Memory B cell (primary cell): ENCODE measurements at places on chromosomes 1 and 21.

DNA sequence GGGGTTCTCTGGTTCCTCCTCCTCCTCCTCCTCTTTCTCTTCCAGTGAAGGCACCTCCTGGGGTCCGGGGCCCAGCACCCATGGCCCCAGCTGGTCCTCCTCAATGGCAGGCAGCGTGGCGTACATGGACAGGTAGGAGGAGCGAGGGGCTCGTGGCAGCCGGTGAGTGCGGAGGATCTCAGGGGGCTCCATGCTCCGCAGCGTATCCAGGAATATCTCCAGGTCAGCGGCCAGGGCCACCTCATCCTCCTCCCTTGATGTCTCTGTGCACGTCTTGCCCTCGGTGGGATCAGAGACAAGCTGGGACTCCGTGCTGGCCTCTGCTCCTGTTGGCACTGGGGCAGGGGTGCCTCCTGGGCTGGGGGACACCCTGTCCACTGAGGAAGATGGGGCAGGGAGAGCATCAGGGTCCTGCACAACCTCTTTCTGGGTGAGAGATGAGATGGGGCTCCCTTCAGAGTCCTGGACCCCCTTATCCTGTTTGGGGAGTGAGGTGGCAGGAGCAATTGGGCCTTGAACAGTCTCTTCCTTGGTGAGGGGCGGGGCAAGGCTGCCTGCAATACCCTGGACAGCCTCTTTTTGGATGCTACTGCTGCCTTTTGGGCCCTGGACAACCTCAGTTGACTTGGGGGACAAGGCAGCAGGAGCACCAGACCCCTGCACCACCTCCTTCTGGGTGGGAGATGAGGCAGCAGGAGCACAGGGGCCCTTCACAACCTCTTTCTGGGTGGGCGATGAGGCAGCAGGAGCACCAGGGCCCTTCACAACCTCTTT, 9.6 kb downstream of the CRYBG2 start:
- no peak for DNase-seq

DNA sequence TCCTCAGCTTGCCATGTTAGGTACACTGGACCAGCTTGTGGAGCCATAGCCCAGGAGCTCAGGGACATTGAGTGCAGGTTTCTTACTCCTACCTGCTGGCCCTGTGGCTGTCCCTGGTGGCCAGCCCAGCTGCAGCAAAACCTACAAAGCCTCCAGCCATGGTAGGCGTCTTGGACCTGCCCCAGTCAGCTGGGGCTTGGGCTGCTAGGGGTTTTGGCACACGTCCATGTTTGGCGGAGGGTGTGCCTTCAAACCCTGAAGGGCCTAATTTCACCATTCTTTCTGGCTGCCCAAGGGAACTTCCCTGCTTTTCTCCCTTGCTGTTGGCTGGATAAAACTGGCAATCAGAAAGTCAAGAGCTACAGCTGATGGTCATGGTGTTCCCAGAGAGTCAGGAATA, 25.4 kb downstream of the HMGCS2 start:
- DNase-seq, result no peak

DNA sequence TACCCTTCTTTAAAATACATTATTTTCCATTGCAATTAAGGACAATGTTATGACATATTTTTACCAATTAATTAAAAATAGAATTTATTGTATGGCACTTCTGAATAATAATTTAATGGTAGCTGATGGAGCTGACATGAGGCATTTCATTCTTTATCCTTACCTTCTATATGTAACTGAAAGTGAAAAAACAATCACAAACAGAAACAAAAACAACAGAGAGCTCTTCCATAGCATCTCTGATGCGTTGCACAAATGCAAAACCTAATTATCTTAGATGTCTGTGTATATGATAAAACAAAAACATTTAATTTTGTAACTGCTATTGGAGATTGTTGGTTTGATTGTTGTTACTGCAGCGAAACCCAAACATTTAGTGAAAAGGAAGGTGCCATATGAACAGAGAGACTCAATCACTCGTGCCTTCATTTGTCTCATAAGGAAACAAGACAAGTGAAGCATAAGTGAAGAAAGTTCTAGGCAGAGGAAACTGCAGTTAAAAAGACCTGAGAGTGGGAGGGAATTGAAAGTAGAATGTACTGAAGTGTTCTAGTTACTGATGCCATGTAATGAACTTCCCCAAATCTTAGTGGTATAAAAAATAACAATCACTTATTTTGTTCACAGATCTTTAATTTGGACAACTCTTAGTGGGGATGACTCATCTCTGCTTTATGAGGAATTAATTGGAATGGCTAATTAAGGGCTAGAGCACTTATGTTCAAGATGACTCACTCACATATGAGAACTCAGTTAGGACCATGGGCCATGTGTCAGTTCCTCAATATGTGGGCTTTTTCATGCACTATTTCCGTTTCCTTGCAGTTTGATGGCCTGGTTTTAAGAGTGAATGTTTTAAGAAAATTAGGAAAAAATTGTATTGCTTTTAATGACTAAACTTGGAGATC, 245.0 kb upstream of the OLFM3 start:
- no peak for DNase-seq

- no peak for DNase-seq
Observed at GRCh38 chr1:230681599-230681998, 32.3 kb downstream of the AGT start.

- no peak for DNase-seq
Observed at GRCh38 chr1:212109728-212110127, 74.2 kb downstream of the DTL start.

DNA sequence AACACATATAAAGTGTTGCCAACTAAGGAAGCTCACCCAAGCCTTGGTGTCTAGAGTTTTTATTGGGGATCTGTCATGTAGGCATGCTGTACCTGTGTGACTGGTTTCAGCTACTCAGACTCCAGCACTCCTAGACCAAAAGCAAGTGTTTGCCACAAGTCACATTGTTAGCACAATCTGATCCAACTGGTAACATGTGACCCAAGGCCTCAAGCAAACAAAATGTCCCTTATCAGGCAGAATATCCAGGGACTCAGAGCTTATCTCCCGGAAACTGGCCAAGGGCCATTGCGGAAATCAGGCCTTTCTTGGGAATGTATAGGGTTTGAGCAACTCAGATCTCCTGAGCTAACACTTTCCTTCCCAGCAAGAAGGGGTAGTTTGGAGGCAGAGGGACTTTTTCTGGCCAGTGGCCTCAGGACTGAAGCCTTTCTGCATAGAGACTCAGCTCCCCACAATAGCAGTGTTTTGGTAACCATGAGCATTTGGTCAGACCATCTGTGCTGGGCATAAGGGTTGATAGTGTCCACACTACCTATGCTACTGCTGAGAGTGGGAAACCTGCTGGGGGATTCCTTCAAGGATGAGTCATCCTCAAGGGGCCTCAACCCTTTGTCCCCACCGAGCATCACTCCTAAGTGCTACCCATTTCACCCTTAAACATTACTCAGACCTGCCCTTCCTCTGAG, 29.6 kb downstream of the NHLH2 start:
- no peak for DNase-seq

DNA sequence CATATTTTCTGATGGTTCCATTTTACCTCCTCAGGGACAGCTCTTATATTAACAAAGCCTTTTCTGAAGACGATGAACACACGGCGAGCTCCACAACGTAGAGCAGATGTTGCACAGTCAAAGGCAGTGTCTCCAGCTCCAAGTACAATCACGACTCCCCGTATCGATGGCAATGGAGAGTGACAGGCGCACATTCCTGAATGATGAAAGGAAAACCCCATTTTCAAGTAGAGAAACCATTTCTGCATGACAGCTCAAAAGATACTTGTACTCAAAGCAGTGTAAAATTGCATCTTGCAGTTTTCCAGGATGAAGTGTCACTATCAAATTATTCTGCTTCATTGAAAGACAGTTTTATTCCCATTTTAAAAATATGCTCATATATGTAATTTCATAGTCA, 327.6 kb downstream of the DPYD start:
- DNase-seq, result no peak

DNA sequence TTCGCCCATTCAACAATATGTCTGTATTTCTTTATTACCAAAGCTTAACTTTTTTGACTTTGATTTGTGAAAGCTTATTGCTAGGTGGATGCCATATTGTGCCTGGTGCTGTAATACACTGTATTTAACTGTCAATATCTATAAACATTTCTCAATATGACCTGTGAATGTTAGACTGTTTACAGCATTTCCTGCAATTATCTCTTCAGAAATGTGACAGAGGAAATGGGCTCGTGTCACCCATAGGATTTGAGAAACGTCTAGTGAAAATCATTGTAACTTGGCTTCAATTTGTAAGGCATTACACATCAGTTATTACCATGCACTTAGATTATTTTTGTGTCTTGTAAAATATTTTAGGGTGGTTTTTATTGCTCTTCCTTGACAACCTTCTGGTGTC, 237.8 kb upstream of the ADGRL2 start:
- no peak for DNase-seq

- no peak for DNase-seq
Observed at GRCh38 chr1:201692555-201693394, 136.2 kb upstream of the IPO9 start.

DNA sequence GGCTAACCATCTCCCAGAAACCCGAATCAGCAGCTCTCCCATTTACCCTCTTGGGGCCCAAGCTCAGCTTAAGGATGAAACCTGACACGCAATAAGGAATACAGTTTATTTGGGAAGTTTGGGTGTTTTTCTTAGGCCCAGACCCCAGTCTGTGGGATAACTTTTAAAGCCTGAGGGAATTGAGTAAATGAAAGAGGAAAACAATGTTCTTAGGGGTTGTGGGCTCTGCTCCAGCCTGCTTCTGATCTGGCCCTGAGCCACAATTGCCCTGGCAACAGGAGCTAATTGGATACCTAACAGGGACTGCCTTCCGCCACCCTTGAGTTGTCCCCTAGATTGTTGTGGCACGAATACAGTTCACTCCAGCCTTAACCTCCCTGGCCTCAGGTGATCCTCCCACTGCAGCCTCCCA, 20.1 kb downstream of the DYRK3 start:
- DNase-seq, result no peak

GRCh38 chr1:155833665-155834295, 23.2 kb downstream of the GON4L start:
- DNase-seq, result no peak

DNA sequence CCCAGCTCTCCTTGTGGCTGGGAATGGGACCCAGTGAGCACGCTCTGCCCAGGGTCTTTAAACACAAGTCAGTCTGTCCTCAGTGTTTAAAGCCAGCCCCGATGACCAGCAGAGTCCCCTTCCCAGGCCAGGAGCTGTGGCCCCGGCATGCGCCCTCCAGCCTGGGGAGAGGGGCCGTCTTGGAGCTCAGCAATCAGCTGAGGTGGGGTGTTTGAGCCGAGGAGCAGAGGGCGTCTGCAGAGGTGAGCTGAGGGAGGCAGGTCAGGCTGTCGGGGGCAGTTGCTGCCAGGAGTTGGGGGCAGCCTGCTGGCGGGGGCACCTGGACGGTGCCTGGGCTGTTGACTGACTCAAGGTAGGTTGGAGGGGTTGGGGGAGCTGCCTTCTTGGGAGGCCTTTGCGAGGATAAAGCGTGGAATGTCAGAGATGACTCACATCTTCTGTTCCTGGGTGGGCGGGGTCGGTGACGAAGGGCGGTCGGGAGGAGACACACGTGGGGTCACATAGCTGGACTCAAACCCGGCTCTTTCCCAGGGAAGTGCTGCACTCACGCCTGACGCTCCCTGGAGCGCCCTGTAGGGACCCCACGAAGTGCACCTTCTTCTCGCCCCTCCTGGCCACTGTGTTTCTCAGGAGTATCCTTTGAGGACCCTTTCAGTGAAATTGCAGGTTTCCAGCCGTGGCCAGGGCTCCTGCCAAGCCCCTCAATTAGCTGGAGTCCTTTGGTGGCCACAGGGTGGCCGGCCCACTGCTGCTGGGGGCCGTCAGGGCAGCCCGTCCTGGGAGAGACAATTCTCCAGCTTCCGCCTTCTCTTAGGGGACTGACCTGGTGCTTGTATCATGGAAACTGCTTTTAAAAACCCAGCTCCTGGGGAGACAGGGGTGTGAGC, 86.2 kb downstream of the SIK1 start:
- no peak for DNase-seq

- DNase-seq, result no peak
Observed at GRCh38 chr1:107609808-107610207, 355.2 kb downstream of the VAV3 start.

DNA sequence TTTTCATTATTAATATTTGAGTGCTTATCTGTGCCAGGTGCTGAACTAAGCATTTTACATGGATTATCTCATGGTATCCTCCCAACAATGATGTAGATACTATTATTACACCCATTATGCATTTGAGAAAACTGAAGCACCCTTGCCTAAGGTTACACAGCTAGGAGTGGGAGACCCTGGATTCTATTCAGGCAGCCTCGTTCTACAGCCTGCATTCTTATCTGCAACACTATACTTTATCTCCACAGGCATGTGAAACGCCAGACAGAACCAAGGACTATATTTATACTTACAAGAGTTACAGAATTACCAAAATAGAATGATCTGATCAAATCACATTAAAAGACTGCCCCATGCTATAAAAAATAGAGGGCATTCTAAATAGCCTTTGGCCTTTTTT, 22.4 kb downstream of the LPAR3 start:
- no peak for DNase-seq

- no peak for DNase-seq
Observed at GRCh38 chr1:35047188-35047858, 15.6 kb upstream of the ZMYM6 start.

DNA sequence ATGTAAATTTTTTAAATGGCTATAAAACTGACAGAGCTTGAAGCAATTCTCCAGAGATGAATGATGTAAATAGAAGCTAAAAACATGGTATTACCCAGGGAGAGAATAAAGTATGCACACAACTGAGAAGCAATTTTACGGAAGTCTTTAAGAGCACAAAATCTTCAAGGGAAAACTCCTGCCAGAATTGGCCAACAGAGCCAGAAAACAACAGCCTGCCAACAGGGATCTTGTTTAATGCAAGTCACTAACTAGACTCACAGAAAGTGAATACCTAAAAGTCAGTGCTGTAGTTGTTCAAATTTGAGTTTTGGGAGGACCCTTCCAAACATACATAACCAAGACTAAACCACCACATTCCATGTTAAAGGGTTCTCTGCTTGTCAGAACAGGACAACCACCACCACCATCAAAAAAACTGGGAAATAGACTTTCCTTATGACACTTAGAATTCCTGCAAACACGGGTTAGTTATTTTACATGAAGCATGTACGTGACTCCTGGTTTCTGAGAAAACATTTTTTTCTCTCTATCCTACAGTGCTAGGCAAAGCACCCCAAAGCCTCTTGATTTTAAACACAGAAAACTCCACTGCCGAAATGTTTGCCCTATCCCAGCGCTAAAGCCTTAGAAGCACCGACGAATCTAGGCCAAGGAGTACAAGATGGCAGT, 1.6 kb downstream of the EPS15 start:
- DNase-seq, result no peak

- DNase-seq, result no peak
Observed at GRCh38 chr1:177933881-177934280, 36.0 kb downstream of the SEC16B start.

DNA sequence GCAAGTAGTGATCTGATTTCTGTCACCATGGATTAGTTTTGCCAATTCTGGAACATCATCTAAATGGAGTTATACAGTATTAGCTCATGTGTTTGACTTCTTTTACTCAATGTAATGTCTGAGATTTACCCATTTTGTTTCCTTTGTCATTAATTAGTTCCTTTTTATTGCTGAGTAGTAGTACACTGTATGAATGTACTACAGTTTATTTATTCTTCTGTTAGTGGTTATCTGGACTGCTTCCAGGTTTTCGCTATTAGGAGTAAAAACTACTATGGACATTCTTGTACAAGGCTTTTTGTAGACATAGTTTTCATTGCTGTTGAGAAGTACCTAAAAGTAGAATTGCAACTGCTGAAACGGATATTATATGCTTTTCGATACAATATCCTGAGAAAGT, 14.1 kb downstream of the SUCO start:
- no peak for DNase-seq
